WTC11 (cell line): ENCODE measurements at places on chromosomes 4 and X.
A peak's percentile ranks its signal among the peaks of the same experiment; 100 is the strongest.

GRCh38 chr4:108146819-108147218 is 21.9 kb downstream of the LEF1 start:
- DNase-seq, result peak; percentile 36

GRCh38 chr4:12472087-12472486 is 1012.1 kb downstream of the RAB28 start:
- DNase-seq, result no peak

DNA sequence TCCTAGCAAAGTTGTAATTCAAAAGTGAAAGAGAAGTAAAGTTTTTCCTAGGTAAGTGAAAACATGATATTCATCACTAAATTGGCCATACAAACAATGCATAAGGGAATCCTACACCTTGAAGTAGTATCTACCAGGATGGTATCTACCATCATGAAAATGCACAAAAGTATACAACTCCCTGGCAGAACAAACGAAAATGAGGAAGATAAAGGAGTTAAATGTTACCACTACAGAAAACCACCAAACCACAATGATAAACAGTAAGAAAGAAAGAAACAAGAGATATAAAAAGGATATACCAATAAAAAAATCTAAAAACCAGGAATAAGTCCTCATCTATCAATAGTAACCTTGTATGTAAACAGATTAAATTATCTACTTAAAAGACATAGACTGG is 26.9 kb downstream of the GK2 start:
- DNase-seq, result no peak

- no peak for DNase-seq
Measured at GRCh38 chr4:108794136-108794535, 31.3 kb upstream of the ETNPPL start.

DNA sequence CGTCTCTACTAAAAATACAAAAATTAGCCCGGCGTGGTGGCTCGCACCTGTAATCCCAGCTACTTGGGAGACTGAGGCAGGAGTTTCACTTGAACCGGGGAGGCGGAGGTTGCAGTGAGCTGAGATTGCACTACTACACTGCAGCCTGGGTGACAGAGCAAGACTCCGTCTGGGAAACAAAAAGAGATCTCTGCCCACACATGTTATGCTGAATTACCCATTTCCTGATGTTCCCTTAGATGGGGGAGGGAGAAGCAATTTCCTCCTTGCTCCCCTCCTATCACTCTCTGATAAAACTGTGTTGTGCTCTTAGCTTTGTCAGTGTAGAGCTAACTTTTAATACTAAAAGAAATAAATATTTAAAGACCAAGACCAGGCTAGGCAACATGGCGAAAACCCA is 102.5 kb downstream of the LARP7 start:
- DNase-seq, result no peak

- DNase-seq, result no peak
Measured at GRCh38 chr4:98816386-98816785, 112.5 kb downstream of the EIF4E start.

DNA sequence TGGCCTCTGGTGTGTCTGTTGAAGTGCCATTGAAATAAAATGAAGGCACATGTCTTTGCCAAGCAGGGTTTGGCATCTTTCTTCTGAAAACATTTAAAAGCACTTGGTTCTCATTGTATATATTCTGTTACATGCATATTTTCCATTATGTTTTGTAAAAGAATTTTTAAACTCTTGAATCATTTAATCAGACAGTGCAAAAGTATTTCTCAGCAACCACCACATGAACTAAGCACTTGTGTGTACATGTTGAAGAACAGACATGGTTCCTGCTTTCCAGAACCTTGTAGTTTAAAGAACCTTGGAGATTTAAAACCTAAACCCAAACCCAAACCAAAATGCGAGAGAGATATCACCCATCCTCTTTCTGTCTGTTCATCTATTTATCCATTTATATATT is 220.3 kb upstream of the GIMD1 start:
- DNase-seq, result no peak

- no peak for DNase-seq
Measured at GRCh38 chr4:140044337-140044902, 109.6 kb downstream of the MAML3 start.

- no peak for DNase-seq
Measured at GRCh38 chrX:125262836-125263235, 56.8 kb upstream of the TEX13C start.

- no peak for DNase-seq
Measured at GRCh38 chrX:102708900-102709299, 3.3 kb upstream of the GPRASP2 start.

- no peak for DNase-seq
Measured at GRCh38 chr4:76680952-76681351, 217.0 kb downstream of the SOWAHB start.

DNA sequence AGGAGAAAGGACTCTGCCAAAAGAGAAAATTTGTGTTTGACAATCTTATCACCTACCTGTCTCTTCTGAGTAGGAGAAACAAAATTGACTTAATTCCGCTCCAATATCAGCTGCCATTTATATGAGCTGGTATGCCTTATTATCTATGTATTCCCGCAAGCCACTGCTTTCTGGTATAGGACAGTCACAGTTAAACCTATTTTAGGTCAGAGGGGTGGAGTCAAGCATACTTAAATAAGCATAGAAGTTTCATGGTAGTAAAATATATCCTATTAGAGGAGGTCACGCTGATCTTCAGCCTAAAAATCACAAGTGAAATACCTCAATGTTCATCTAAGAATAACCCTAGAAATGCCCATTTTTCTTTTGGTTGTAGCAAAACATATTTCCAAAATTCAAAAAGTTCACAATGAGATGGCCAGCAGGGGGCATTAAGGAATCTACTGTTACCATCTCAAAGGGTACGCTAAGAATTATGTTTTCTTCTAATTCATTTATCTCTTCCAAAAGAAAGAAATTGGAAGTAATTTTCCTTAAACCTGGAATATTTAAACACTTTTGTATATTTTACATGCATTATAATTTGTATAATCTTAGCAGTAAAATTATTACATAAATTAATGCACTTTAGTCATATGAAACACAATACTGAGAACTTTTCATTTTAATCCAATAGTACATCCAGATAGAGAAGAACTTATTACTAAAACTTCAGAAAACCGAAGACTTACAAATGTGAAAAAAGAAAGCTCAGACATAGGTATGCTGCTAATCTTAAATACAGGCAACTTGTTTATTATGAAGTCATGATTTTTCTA is 10.5 kb downstream of the PPAT start:
- no peak for DNase-seq

DNA sequence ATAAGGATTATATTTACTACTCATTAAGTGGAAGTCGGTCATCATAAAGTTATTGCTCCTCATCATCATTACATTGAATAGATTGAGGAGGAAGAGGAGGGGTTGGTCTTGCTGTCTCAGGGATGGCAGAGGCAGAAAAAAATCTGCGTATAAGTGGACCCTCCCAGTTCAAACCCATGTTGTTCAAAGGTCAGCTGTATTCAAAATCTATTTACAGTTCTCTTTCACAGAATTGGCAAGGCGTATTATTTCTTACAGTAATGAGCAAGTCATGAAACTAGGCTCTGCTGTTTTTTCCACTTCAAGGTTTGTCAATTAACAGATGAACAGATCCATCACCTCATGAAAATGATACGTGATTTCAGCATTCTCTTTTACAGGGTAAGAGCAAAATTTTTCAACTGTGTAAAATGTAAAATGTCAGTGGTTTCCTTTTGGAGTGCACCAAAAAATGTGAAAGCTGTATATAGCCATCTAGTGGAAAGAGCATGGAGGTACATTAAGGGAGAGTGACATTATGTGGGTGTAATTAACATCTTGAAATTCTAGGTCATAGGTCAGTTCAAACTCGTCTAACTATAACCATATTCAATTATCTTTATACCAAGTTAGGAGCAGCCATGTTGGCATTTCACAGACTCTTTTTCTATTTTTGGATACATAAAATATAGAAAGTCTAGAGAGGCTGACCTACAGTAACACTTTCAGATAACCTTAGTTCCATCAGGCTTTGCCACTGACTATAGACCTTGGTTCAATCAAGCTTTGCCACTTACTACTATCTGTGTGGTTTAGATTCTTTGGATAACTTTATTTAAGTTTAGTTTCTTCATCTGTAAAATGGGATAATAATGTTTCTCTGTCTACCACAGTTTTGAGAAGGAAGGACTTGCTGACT is 30.1 kb downstream of the NEIL3 start:
- no peak for DNase-seq

GRCh38 chrX:38941675-38942074 is 140.4 kb downstream of the MID1IP1 start:
- DNase-seq, result no peak

- no peak for DNase-seq
Measured at GRCh38 chr4:165331823-165332222, 4.4 kb downstream of the MSMO1 start.

- DNase-seq, result no peak
Measured at GRCh38 chr4:177681902-177682301, 239.7 kb upstream of the AGA start.

- DNase-seq, result no peak
Measured at GRCh38 chrX:137652086-137652485, 86.2 kb downstream of the ZIC3 start.

GRCh38 chr4:153038623-153039311 is 102.6 kb downstream of the FHDC1 start:
- DNase-seq, result no peak
